ENCODE measurements at places on chromosomes 3 and 15.

DNA sequence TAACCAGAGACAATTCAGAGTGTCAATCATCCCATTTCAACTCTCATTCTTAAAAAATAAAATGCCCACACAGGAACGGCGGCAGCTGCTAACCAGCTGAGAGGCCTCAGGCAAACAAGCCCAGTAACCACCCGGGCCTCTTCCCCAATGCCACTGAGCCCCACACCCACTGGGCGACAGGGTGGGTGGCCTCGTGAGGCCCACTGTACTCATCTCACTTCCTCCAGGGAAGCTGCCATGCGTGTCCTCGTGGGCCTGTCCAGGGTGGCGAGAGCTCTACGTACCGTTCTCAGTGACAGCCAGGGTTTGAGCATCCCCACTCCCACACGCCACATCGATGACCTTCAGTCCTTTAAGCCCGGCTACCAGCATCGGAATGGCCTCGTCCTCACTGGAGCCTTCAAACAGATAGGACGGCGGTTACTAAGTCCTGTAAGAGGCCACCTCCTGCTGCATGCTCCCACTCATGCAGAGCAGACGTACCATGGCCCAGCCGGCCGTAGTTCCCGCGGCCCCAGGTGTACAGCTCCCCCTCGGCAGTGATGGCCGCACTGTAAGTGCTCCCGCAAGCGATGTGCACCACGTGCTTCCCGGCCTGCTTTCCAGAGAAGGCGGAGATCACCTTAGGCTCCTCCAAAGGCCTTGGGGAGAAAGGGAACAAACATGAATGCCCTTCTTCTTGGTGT lies 56.5 kb downstream of the HERC2 start:
- DNase-seq, result no peak

DNA sequence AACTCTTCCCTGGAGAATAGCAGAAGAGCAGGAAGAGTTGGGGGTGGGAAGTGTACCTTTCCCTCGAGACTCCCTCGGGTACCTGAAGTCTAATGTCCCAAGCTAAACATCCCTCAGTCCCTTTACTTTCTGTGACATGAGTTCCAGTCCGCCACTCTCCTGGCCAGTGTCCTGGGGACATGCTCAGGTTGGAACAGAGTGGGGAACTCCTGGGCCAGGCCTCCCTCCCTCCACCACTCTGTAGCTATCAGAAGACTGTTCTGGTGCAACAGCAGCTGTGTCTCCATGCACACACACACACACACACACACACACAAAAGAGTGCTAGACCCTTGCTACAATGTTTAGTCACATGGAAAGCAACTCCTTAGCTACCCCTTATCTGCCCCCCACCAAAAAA lies 155.0 kb upstream of the HES1 start:
- no peak for DNase-seq

DNA sequence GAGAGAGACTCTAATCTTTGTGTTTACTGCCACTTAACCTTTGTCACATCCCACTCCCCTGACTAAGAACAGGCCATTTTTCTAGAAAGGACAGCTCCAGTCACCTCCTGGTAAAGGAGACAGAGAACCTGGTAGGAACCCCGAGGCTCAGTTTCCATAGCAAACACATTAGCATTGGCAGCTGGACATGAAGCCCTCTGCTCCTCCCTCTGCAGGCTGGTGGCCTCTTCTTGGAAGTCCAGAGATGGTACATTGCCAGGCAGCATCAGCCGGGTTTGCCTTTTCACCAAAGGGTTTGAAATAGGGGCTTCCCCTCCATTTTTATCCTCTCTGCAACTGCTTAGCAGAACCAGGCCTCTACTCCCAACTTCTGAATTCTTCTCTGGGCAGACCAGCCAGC lies 213.4 kb upstream of the SEMA6D start:
- no peak for DNase-seq

DNA sequence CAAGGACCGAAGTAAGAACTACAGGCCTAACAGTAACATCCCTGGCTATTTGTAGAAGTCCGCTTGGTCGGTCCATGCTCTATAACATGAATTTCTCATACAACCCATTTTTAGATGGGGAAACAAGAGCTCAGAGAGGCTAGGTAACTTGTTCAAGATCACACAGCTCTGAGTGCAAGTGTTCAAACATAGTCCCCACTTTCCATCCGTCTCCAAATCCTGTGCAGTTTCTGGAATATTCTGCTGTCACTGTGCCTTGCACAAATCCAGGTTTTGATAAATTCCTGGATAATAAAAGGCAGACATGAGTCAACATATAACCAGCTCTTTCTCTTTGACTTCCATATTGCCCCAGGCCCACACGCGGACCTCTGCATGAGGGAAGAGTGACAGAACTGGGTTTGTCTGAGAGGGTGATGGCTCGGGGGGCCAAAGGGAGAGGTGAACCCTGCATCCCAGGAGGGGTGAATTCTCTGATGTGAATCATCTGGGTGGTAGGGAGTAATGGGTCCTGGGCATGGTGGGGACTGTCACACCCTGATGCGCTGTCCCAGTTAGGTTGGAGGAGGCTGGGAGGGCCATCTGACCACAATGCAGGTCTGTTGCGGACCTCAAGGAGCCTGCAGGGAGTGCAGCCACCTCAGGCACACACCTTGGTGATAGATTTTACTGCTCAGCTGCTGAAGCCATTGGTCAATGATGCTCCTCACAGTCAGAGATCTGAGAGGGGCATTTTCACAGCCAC lies 162.2 kb downstream of the SMAD6 start:
- DNase-seq, result peak; percentile 8

DNA sequence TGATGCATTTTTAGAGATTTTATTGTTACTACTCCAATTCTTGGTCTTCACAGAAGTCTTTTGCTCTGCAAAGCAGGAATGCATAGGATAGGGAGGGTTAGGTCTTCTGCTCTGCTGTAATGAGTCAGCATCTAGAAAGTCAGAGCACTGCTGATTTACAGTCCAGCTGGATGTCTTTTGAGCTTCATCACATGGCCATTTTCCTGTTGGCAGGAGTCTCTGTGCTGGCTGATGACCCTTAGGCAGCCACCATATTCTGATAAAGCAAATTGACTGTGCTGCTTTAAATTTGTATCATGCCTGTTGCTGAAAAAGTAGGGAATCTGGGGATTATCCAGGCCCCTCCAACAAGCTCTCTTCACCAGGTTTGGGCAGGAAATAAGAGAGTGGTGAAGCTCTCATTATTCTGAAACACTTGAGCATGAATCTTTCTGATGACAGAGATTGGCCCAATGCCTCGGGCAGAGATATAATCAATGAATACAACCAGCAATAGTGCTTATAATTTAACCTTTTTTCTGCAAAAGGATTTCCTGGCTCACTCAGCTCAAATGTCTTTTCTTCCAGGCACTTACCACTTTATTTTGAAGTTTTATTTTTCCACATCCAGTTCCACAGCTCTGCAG lies 9.7 kb upstream of the CRBN start:
- DNase-seq, result peak; percentile 48

DNA sequence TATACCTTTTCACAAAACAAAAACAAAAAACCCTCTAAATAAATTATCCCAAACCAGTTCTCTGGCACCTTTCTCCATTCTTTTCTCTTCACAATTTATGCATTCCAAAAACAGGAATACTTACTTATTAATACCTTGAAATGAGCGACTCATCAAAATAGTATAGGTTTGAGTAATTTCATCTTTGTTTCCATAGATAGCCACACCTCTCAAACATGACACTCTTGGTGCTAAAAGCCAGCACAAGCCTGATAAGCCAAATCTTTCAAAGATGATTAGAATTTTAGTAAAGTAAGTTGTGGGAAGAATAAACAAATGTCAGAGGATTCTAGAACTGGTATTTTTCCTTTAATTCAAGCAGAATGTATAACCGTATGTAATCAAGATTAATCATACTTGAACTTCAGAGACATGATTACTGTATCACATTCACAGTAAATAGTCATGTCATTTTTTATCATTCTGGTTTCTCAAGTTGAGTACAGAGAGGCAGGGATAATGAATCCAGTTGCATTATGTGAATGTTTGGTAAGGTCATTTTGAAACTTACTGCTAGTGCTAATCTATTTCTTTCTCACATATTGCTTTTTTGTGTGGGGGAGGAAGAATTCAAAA lies 12.1 kb upstream of the WDR5B start:
- DNase-seq, result no peak

GRCh38 chr3:51390246-51391074 lies 625 bp upstream of the RBM15B start:
- no peak for DNase-seq

DNA sequence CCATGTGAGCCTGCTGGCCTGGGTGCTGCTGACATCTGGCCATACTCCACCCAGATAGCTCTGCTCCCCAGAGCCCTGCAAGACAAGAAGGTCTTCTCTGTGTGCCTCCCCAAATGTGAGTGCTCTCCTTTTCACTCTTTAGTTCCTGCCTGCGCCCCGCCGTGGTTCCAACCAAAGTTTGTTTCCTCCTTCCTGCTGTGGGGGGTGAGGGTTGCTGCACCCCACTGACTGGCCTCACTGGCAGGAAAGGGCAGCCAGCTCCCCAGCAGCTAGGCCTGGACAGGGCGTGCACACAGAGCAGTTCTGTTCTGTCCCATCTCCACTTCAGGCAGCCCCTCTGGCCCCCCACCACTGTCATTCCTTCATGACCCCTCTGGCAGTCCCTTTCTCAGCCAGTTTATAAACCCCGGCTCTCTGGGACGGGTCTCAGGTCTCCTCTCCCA lies 5.4 kb upstream of the CCDC174 start:
- DNase-seq, result no peak

DNA sequence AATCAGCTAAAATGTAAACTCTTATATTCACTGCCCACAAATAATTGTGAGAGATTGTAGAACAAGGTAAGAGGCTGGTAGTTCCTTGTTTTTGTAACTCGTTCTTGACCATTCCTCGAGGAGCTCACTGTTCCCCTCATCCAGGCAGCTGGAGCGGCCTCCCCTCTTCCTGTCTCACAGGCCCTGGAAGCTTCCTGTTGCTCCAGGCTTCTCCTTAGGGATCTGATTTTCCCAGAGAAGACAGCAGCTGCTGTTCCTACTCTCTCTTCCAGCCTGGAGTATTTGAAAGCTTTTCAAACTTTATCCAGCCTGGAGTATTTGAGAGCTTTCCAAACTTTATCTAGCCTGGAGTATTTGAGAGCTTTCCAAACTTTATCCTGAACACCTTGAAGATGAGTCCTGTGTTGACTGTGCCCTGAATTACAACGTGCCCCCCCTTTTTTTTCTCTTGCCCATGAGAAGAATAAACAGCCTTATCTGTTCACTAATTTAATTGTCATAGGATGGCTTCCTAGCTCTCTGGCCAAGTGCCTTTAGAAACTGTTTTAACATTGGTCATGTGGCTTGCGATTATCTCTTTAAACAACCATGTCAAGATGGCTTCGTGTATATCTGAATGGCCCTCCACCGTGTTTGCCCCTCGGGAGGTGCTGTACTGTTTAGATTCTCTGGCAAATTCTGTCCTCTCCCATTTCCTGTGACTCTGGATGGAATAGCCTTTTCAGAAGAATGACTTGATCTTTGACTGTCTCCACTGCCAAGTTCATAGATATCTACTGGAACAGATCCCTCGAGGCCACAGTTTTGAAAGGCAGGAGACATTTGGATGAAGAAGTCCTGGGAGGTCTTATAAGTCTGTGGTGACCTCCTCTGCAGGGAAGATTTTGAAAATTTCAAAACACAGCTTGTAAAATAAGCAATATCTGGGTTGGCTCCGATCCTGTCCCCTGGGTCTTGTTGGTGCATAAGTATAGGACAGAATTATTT lies 4.8 kb downstream of the ADAMTSL3 start:
- DNase-seq, result peak; percentile 43

GRCh38 chr15:67803996-67804843 lies 21.1 kb upstream of the SKOR1 start:
- no peak for DNase-seq

DNA sequence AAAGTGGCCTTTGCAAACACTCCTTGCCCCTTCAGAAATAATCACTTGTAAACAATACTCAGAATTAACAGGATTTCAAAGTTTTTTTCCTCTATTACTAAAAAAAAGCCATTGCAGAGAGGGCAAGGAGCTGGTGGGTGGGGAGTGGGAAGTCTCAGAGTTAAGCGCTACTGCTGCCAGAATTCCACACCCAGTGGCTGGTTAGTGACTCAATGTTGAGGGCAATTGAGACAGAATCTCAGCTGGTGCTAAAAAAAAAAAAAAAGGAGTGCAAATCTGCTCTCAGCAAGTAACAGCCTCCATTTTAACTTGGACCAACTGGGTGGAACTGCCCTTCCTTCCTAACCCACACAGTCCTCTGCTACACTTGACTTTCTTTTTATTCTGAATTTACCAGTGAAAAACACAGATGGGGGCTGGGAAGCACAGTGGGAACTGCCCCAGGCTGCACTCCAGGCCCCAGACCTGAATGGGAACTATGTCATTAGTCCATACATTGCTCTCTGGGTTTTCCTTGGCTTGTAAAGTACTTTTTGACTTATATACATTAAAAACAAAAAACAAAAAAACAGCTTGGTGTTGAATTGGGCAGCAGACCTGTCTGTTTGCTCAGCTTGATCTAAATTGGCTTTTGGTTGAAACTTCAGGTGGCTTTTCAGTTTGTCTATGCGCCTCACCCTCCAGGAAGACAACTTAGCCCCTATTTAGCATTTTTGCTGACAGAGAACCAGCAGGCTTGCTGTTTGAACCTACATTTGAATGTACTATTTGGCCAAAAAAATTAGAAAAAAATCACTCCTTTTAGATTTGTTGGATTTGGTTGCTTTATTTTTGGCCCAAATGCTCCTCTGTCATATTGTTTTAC lies 357.8 kb upstream of the TBL1XR1 start:
- no peak for DNase-seq

DNA sequence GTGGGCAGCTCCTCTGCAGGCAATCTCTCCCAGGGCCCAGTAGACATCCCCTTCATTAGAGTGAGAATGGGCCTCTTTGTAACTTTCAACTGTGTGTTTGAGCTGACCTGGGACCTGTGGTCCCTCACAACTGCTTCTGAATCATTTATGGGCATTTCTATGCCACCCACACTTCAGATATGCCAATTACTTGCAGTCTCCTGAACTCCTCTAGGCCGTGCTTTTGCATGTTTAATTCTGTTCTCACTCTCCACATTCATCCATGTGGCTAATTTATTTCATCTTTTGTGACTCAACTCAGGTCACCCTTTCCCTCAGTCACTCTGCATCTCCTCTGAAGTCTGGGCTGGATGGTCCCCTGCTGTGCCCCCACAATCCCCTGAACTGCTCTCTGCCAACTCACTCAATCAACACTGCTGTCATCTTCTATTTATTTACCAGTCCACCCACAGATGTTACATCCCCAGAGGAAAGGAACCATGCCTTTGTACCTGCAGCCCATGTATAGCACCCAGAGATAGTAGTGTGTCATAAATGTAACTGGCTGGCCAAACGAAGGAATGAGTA lies 364.7 kb downstream of the EPHB1 start:
- no peak for DNase-seq

GRCh38 chr15:89475661-89476060 lies 20.7 kb downstream of the RHCG start:
- DNase-seq, result no peak

DNA sequence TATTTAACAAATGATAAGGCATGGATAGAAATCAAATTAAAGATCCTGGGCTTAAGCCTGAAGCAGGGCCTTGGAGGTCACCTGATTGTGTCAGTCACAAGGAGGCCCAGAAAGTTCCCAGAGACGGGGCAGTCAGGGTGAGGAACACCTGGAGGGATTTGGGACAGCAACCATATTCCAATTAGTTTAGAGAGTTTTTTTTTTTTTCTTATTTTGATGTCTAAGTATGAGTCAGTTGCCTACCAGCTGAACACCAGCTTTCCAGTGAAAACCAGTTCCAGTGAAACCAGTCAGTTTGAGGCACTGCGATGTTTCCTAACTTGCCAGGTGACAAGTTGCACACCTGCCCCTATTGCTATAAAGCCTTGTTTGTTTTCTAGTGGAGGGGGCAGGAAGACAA lies 350.7 kb upstream of the AZI2 start:
- DNase-seq, result peak; percentile 59

- no peak for DNase-seq
Observed at GRCh38 chr3:150511122-150511821, 35.0 kb downstream of the SERP1 start.

- DNase-seq, result no peak
Observed at GRCh38 chr3:144431134-144431533, 459.5 kb downstream of the DIPK2A start.
